ENCODE measurements at places on chromosomes 6 and 20. TPM values are rescaled to one million over a fixed set of nuclear protein-coding genes. Genes with fewer than 3 reads are reported as not detected.
A peak's percentile ranks its signal among the peaks of the same experiment; 100 is the strongest.

GRCh38 chr6:125829433-125829832 lies 38.7 kb downstream of the NCOA7 start:
- no peak for DNase-seq

DNA sequence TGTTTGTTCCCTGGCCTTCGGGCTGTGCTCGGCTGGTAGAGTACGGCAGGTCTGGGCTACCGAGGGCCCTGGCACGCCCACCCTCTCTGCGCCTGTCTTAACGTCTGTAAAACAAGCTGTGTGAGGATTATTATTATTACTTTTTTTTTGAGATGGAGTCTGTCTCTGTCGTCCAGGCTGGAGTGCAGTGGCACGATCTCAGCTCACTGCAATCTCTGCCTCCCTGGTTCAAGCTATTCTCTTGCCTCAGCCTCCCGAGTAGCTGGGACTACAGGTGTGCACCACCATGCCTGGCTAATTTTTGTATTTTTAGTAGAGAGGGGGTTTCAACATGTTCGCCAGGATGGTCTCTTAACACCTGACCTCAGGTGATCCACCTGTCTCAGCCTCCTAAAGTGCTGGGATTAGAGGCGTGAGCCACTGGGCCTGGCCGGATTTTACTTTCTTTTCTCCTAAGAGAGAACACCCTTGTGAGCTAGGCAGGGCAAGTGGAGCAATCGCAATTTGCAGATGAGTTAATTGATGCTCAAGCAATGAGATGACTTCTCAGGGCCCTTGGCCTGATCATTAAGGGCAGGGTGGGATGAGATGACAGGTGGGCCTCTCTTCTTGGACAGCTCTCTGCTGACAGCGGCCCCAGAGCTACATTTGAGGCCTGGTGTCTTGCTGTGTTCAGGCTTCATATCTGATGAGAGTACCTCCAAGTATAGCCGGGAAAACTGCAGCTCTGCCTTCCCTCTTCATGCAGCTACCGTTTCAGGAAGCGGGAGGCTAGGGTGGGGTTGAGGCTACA lies 859 bp upstream of the SMIM29 start:
- no peak for DNase-seq

DNA sequence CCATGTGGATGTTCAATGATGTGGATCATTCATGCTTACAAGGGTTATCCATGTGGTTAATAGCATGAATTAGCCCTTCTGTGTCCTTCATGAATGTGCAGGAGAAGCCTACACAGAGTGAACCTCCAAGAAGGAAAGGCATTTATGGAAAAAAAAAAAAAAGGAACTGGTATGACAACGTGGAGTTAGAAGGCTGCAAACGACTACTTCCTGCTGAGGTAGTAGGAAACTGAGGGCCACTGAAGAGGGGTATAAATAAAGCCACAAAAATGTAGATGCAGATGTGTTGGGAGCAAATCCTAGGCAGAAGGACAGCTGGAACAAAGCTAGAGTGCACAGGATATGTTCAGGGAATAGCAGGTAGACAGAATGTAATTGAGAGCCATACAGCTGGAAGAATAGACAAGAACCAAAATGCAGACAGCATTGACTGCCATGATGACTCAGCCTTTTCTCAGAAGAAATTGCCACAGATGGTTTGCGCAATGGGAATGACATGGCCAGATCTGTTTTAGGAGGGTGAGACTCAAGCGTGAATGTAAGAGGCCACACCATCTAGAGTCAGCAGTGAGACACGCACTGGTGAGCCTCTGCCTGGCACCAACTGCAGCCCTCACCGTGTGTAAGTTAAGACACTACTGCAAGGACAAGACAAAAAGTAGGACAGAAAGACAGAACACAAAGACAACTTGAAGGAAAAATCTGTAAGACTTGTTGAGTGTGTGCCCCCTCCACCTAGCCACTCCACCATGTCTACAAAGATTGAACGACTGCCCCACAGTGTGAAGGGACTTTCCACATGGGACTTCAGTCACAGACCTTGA lies 79.8 kb downstream of the KIF13A start:
- no peak for DNase-seq

The OR2J2 gene
- total RNA-seq, result not detected

DNA sequence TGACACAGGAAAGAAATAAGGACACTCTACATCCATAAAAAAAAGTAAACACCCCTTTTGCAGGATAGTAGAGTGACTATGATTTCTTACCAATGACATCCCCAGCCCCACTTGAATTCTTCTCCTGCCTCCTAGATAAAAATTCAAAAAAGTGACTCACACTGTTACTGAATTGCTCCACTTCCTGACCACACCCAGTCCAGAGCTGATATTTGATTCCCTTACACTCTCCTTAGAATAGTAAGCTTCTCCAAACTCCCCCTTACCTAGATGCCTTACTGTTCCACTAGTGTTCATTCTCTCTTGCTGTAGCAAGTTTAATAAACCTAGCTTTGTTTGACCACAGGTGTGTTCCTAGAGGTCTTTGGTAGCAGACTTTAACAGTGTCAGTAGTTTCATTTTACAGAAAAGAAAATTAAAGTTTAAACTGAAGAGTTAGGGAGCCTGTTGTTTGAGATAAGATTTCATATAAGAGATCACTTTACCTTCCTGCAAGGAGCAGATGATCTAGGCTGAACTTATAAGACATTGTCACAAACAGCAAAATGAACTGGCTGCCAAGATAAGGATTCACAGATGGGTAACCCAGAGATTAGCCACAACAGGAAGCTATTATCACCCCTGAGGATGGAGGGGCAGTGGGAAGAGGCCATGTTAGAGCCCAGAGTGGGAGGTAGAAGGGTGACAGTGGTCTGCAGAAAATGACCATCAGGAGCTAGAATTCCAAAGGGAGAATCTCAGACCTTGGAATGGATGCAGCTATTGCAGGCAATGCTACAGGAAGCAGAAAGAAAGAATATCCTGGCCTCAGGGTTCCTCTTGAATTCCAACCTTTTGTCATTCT lies 28.4 kb upstream of the BTN3A2 start:
- no peak for DNase-seq

The LCA5 gene
- total RNA-seq, result 4.8 TPM

GRCh38 chr20:63501818-63502670 lies 3.2 kb upstream of the EEF1A2 start:
- DNase-seq, result peak; percentile 79

- no peak for DNase-seq
Observed at GRCh38 chr6:111600154-111600553, 5.5 kb downstream of the TRAF3IP2 start.

The MTFR2 gene
- 1.3 TPM for total RNA-seq

DNA sequence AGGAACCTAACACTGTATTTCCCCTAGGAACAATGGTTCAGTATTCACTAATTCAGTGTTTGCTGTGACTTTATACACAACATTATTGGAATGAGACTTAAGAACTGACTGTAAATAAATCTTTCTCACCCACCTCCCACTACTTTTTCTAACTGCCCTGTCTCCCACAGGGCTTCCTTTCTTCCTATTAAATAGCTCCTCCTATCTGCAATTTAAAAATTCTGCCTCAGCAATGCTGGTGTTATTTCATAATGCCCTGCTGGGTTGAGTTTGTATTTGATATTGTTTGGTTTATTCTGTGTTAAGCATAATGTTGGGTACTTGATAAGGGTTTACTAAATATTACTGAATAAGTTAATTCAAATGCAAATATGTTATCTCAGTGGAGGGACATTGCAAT lies 573.1 kb upstream of the RNF217 start:
- no peak for DNase-seq

The ABHD16B gene
- total RNA-seq, result not detected

The C6orf163 gene
- 4.2 TPM for total RNA-seq

The COL11A2 gene
- 0.85 TPM for total RNA-seq

DNA sequence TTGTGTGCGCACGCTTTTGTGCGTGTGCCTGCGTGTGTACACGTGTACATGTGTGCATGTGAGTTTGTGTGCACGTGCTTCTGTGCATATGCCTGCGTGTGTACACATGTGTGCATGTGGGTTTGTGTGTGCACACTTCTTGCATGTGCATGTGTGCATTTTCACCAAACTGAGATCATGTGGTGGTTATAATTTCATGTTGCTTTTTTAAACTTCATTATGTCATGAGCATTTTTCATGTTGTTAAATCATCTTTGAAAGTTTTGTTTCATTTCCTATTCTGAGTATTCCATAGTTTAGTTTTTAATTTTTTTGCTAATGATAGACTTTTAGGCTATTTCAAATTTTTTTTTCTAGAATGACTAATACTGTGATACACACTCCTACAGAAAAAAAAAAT lies 6.4 kb upstream of the CST3 start:
- DNase-seq, result no peak

The RAET1G gene
- 0.41 TPM for total RNA-seq

- DNase-seq, result no peak
Observed at GRCh38 chr20:59785986-59786795, 147.2 kb downstream of the SYCP2 start.

DNA sequence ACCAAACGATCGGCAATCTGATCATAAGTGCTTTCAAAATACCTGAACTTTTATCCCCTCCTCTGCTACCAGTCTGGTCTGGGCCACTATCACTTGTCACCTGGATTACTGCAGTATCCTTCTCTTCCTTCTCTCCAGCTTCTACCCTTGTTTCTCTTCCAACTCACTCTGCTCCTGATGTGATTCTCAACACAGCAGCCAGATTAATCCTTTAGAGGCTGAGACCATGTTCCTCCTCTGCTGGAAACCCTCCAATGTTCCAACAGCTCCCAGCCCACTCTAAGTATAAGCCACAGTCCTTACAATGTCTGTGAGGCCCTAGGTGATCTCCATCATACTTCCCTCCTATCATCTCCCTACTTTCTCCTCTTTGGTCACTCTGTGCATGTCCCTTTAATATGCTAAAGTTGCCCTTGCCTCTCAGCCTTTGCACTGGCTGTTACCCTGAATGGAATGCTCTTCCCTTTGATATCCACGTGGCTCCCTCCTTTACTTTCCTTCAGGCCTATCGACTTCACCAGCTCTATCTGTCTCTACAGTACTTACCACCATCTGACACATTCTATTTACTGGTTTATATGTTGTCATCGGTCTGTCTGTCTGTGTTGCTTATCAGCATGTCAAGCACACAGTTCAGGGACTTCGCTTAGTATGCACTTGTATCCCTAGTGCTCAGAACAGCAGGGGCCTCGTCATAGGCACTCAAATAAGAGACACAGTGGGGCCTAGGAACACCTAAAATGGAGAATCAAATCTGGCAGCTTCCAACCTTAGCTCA lies 35.0 kb upstream of the RNF24 start:
- DNase-seq, result no peak

GRCh38 chr20:6744180-6744579 lies 23.3 kb upstream of the BMP2 start:
- DNase-seq, result no peak

The GRIK2 gene
- total RNA-seq, result 0.82 TPM

The TP53TG5 gene
- total RNA-seq, result not detected

The PTCRA gene
- not detected for total RNA-seq

DNA sequence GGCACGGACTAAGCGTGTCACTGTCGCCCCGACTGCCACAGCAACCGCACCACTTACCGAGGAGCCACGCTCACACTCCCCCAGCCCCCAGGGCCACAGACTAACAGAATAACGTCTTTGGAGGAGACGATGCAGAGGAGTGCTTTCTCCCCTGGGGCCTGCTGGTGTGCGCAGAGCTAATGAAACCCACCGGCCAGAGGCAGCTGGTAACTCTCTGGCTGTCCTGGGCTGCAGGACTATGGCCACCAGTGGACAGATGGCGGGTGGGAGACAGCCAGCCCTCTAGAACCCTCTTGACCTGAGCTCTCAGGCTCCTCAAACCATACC lies 228.0 kb downstream of the DLL1 start:
- peak; percentile 62 for DNase-seq

The BCAS1 gene
- 4.8 TPM for total RNA-seq

The NR2E1 gene
- not detected for total RNA-seq

The AGPAT4 gene
- 12.3 TPM for total RNA-seq

- no peak for DNase-seq
Observed at GRCh38 chr6:156857573-156857972, 80.4 kb downstream of the ARID1B start.

GRCh38 chr20:60113024-60113724 lies 155.0 kb downstream of the CDH26 start:
- DNase-seq, result no peak

- peak; percentile 48 for DNase-seq
Observed at GRCh38 chr20:17749978-17750721, 50.4 kb downstream of the BANF2 start.
